Hepatic stellate cell (primary cell): ENCODE measurements at places on chromosomes 5 and 9.

DNA sequence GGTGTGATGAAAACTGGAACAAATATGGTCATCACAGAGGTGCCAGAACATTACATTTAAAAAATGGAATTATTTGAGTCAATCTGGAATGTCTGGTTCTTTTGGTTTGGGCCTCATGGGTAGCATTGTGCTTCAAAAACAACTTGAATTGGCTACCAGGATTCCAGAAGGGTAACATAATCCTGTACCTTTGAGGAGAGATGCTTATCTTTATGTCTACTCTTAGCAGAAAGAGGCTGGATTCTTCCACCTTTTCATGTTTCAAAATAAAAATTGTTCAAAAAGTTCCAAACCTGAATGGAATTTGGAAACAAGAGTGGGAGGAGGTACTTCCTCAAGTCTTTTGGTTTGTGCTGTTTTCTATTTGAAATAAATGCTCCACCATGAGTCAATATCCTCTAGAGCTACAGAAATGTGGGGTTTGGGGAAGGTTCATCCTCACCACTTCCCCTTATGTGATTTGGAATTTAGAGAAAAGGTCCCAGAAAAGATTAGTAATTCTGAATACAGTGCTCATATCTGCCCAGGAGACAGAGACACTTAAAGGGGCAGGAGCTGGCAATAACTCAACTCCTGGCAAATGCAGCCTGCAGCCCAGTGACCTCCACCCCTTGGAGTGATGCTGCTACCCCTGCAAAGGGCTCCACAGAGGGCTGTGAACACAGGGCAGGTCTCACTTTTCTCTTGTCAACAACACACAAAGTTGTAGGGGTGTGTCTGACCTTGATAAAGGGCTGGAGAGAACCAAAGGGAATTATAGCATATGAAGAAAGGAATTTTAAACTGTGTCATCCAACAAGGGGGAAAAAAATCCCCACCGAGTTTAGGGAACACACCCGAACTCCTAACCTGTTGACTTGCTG lies 272.8 kb downstream of the CWC27 start:
- no peak for DNase-seq

GRCh38 chr9:111098093-111098492 lies 59.8 kb upstream of the LPAR1 start:
- DNase-seq: no peak

- peak; percentile 8 for DNase-seq
Measured at GRCh38 chr5:54415896-54416601, 39.5 kb upstream of the HSPB3 start.

- peak; percentile 92 for DNase-seq
Measured at GRCh38 chr9:38026021-38026809, 42.8 kb downstream of the SHB start.

DNA sequence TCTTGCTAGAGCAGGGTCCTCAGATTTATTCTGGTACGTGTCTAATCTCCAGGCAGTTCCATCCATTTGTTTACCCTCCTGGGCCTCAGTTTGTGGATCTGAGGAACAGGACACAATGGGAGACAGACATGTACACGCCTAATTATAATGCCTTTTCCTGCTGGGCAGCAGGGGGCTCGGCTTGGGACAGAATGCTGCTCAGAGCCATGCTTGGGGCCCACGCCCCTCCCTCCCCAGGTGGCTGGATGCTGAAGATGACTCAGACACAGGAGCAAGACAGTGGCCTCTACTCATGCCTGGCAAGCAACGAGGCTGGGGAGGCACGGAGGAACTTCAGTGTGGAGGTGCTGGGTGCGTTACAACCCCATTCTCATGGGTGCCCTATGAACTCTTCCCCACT lies 72.7 kb upstream of the ASS1 start:
- DNase-seq: no peak

- DNase-seq: no peak
Measured at GRCh38 chr9:113566016-113566711, 102.6 kb downstream of the RGS3 start.

GRCh38 chr5:126806-127205 lies 34.8 kb downstream of the PLEKHG4B start:
- no peak for DNase-seq

DNA sequence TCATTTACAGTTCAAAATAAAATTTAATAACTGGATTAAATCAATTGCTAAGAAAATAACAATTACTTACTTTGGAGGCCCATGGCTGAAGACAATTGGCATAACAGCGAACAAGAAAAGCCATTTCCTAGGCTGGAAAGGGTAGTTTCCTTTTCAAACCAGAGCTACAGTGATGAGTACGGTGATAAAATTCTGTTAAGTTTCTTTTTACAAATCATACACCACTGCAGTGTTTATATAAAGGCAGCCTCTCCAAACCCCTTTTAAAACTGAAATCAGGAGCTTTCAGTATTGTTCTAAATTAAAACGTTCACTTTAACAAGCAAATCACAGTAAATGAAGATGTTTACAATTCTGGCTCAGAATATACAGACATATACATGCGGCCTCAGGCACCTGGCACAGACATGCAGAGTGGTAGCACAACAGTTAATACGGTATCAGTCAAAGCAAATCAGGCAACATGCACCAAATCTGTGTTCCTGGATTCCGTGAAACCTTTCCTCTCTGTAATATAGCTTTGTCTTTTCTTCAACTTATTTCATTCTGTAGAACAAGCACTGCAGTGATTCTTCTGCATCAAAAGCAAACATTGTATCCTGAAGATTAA lies 102.9 kb downstream of the RAPGEF6 start:
- no peak for DNase-seq

GRCh38 chr5:52983731-52984636 lies 5.2 kb upstream of the ITGA2 start:
- no peak for DNase-seq

- no peak for DNase-seq
Measured at GRCh38 chr5:113218906-113219517, 215.8 kb downstream of the TSSK1B start.

GRCh38 chr9:93329629-93330280 lies 121.7 kb upstream of the FAM120A start:
- DNase-seq: no peak

GRCh38 chr9:133968428-133968827 lies 23.7 kb downstream of the VAV2 start:
- DNase-seq: no peak

DNA sequence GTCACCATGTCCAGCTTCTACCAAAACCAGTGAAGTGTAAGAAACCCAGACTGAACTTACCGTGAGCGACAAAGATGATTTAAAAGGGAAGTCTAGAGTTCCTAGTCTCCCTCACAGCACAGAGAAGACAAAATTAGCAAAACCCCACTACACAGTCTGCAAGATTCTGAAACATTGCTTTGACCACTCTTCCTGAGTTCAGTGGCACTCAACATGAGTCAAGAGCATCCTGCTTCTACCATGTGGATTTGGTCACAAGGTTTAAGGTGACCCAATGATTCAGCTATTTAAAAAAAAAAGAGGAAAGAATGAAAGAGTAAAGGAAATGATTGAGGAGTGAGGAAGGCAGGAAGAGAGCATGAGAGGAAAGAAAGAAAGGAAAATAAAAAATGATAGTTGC lies 19.8 kb downstream of the IL7R start:
- DNase-seq: no peak

GRCh38 chr9:3074247-3074646 lies 230.4 kb upstream of the PUM3 start:
- DNase-seq: peak; percentile 2

- no peak for DNase-seq
Measured at GRCh38 chr5:78008356-78008967, 232.3 kb upstream of the TBCA start.

GRCh38 chr9:18826248-18826647 lies 206.8 kb downstream of the SAXO1 start:
- no peak for DNase-seq

DNA sequence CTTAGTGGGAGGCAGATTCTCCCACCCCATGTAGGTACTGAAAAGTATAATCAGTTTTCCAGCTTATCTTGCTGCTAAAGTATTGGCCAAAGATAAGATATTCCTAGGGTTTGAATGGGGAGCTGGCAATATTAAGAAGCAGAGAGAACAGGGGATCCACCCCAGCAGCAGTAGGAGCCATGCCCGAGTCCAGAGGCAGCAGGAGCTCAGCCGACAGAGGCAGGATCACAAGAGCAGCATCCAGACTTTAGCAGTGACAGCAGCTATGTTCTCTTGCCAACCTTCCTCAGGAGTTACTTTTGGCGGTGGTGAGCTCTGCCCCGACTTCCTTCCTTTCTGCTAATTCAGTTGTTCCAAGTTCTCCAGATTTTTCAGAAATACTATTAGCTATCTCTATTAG lies 224.5 kb downstream of the GADD45G start:
- no peak for DNase-seq

- peak; percentile 55 for DNase-seq
Measured at GRCh38 chr5:141402553-141403243, at the start of gene PCDHGA9. Gene PCDHGA9 (plus strand): TSS chr5:141402778. CDS start chr5:141402953, 175 bp downstream.

- no peak for DNase-seq
Measured at GRCh38 chr5:133876266-133876665, 92.2 kb downstream of the C5orf15 start.

DNA sequence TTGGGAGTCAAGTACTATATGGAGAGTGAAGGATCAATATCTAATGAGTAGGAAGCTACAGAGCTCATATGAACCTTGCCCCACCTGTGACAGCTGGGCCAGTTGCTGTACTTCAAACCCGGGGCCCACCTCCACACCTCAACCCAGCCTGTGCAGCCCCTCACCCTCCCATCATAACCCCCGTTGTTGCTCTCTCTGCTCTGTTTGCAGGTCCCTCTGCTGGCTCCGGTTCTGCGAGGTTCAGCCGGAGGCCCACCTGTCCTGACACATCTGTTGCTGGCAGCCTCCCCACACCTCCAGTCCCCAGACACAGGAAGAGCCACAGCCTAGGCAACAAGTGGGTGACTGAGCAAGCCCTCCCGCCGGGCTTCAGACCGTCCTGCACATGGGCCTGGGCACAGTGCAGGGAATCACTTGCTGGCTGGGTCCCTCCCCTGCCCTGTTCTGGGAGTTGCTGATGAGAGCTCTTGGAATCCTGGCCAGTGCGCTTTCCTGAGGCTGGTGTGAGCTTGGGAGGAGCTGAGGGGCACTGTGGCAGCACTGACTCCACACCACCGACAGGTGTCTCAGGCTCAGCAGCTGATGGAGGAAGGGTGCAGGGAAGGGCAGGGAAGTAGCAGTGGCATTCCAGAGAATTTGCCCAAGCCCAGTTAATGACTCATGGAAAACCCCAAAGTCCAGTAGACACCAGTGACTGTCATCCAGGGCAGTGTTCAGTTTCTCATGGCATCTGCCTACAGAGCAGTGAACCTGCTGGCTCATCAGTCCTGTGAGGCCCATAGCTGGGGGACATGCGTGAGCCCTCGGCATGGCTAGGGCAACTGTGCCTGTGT lies 69.5 kb upstream of the GARNL3 start:
- peak; percentile 65 for DNase-seq

DNA sequence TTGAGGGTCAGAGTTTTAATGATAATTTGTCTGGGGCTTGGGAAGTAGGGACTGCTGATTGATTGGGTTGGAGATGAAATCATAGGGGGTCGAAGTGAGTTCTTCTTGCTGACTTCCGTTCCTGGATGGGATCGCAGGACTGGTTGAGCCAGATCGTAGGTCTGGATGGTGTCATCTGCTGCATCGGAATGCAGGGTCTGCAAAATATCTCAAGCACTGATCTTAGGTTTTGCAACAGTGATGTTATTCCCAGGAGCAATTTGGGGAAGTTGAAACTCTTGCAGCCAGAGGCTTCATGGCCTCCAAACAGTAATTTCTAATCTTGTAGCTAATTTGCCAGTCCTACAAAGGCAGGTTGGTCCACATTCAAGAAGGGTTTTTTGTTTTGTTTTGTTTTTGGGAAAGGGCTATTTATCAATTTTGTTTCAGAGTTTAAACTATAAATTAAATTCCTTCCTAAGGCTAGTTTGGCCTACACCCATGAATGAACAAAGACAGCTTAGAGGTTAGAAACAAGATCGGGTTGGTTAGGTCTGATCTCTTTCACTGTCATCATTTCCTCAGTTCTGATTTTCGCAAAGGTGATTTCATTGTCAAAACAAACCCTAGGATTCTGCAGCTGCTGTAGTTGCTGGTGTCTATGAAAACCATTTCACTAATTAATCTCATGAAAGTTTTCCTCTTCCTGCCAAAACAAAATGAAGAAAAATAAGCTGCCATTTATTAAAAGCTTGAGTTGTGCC lies 388.0 kb downstream of the TMEM232 start:
- no peak for DNase-seq

DNA sequence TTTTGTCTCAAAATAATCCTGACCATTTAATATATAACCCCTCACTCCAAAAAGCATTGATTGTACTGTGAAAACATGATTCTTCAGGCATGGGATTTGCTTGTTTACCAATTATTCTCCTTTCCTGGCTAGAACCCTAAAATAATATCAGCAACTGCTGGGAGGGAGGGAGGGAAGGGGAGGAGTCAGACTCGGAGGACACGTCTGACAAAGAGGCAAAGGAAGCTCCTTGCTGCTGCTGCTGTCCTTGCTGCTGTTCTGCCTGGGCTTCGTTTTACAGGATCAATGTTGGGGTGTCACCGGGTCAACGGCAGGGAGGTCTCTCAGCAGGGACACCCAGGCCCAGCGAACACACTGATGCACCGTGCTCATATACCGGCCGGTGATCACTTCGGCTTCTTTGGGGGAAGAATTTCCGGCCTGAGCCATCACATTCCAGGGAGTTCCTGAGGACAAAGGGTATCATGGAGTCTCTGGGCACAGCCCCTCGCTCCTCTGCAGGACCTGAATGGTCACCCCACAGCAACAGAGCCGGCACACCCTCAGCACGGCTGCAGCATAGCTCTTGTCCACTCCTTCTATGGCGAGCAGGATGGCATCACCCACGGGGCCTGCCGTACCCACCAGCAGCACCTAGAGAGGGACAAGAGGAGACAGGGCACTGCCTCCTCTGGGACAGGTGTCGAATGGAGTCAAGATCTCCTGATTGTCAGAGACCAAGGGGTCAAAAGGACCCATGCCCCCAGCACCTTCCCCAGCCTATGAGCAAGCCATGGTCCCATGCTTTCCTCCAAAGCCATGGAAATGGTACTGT lies 27.9 kb downstream of the MED10 start:
- no peak for DNase-seq

DNA sequence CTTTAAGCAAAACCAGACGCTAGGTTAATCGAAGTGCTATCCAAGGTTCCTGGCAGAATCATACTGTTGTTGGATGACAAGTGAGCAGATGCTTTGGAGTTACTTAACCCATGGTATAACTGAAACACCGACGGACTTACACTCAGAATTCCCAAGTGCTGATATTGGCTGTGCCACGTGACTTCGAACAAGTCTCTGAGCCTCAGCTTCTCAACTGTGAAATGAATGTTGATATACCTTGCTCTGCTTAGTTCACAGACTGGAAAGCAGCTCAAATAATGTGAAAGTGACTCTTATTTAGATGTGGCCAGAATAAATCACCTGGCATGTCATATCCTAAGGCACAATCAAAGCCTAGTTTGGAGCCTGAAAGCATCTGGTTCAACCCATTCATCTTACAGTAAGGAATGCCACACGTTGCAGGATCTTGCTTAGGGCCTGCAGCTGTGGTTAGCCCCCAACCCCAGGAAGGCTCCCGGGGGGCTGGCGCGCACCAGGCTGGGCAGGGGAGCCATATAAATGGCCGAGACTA lies 759 bp downstream of the GEMIN5 start:
- DNase-seq: peak; percentile 10

DNA sequence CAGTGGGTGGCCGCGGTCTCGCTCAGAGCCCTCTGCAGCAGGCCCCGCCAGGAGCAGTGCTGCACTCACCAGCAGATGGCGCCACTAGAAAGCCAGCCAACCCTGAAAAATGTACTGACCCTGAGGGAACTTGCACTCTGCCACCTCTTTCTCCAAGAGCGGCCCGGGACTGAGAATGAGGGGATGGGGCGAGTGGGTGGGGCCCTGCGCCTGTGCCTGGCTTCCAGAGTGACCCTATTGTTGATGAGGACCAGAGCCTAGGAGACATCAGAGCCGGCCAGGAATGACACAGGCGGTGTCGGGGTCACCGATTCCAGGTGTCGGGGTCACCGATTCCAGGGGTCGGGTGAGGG lies 2.9 kb upstream of the IL17B start:
- DNase-seq: peak; percentile 91
